CD4-positive, alpha-beta T cell treated with Interferon alpha-2 for 1 hour (primary cell): ENCODE measurements at places on chromosomes 12 and 14.

GRCh38 chr14:59238216-59238615, 49.7 kb downstream of the DAAM1 start:
- DNase-seq = no peak

DNA sequence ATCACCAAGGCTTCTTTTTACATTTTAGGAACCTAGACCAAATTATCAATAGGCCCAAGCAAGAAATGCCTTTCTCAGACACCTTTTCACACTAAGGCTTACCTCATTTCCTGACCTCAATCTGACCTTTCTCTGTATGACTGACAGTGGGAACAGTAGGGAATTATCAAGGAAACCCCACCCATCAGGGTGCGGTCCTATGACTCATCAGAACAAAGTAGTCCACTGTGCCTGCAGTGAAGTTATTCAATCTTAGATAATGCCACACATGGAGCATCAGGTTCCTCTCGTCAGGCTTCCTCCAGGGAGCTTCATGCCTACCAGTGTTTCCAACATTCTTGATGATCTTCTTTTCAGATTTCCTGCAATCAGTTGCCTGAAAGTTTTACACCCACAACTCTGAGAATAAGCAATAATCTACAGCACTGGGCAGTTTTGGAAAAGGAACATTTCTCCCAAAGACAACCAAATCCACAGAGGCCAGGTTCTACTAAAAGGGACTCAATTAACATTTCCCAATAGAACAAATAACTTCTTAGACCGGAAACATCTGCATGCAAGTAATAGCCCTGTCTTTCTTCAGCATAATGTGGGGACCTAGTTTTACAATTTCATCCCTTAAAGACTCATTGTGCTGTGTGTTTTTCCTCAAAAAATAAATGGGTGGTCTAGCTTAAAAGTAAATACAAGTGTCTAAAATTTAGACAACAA, 35.9 kb upstream of the TMTC2 start:
- DNase-seq = peak; percentile 21

DNA sequence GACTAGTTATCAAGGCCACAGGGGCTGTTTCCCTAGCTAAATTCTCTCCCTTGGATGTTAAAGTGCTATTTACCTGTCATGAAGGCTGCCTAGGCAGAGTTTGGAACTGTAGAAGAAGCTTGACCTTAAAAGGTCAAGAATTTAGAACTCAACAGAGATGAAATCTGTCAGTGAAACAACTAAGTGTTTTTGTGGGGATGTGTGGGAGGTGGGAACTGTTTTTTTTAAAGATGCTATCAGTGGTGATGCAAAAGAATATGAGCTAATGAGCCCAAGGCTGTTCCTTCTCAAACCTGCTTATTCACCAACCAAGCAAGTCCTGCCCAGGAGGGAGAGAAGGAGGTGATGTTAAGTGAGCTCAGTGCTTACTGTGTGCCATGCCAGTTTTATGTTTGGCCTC, 40.8 kb upstream of the POC1B start:
- DNase-seq = no peak

- no peak for DNase-seq
Measured at GRCh38 chr14:76311079-76311758, 64.7 kb upstream of the ESRRB start.

- no peak for DNase-seq
Measured at GRCh38 chr14:57051633-57052032, 217.1 kb downstream of the EXOC5 start.
